ENCODE measurements at places on chromosomes 1 and 21.

GRCh38 chr1:31390071-31390470, 17.2 kb upstream of the FABP3 start:
- no peak for DNase-seq

GRCh38 chr1:182765391-182765790, 24.2 kb upstream of the NPL start:
- no peak for DNase-seq

GRCh38 chr1:170284512-170284911, 138.8 kb downstream of the NTMT2 start:
- no peak for DNase-seq

DNA sequence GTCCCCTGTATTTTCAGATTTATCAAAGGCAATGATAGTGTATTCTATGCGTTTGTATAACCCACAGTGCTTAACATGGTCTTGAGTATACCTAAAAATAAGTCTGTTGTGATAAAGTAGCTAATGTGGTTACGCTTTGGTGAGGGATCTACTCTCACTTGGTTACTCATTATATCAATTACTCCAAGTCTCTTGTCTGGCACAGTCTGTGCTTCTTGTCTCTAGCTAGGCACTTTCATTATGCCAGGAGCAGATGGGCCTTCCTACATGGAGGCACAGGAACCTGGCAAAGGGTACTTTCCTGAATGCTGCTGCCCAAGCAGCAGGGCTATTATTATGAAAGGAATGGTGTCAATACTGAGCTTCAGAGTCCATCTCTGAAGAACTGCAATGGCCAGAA, 4.2 kb upstream of the PTPN22 start:
- no peak for DNase-seq

GRCh38 chr1:165063181-165063965, 293.1 kb downstream of the LMX1A start:
- DNase-seq = no peak

DNA sequence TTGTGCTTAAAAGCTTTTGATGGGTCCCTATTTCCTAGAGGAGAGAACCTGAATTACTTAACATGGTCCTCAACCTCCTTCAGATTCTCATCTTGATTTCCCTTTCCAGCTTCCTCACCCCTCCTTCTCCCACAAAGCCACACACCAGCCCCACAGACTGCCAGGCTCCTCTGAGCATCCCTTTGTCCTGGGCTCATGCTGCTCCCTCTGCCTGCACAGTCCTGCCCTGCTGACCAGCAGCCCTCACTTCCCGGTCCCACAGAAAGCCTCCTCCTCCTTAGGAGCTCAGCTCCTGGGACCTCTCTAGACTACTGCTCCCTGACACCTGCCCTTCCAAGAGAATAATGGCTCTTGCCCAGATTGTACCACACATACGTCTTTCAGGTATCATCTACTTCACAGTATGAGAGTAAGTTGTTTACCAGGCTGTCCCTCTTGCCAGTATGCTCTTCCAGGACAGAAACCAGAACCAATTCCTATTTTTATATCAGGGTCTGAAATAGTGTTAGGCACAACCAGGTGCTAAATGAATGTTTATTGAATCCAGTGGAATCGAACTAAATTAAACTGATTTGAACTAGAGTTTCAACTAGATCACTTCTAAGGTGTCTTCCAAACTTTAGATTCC, 373.4 kb downstream of the LMX1A start:
- DNase-seq = no peak

GRCh38 chr21:18147678-18148077, 97.0 kb upstream of the CHODL start:
- no peak for DNase-seq

GRCh38 chr1:50666849-50667248, 243.6 kb upstream of the DMRTA2 start:
- no peak for DNase-seq

GRCh38 chr1:227544067-227545050, 19.0 kb upstream of the ZNF678 start:
- no peak for DNase-seq

DNA sequence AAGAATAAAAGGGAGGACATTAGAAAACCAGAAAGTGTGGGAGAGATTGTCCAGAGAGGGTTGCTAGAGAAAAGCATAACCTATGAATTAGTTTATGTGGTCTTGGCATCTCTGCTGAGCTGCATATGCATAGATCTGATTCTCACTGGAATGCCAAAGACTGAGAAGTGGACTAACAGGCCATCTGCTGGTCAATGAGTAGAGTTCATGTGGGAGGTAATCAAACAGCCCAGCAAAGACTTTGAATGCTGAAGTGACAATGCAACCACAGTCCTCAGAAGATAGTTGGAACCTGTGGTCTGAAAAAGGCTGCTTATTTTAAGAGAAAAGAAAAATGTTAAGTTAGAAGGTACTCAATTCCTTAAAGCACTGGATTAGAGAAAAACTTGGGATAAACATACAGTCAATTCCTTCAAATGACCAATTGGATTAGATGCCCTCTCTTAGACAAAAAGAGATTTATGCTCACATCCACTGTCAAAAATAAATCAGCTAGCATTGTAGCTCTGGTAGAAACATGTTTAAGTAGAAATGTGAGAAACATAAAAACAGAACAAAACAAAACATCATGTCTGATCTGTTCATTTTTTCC, 382.8 kb downstream of the AMY1C start:
- DNase-seq = no peak

- DNase-seq = no peak
Observed at GRCh38 chr1:207578796-207579435, 66.0 kb upstream of the CR1L start.

DNA sequence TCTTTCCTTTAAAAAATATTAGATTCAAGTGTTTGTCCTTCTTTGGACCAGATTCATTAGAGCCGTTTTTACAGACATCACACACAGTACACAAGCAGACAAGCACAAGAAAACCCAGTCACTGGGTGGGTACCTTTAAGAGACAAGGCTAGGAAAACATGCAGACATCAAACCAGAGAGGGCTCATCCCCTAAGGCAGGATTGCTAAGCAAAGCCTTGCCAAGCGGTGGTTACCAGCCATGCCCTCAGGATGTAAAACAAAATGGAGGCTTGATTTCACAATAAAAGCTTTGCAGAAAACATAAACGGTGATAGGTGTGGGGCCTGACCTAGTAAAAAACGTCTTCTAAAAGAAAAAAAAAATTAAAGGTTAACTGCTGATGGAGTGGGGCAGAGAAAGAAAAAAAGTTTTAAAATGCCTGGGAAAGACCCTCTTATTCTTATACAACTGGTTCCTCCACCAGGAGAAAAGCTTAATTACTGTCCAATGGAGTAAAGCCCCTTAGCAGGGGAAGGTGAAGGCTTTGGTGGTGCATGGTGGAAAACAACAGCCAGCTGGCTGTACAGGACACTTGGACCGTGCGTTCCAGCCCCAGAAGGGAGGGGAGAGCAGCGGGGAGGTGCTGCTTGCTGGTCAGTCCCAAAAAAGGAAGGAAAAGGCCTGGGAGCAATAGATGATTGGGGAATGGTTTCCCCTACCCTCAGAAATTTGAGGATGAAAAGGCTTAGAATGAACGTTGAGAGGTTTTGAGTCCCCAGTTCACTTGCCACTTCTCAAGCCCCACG, 30.4 kb upstream of the FMO1 start:
- DNase-seq = no peak

DNA sequence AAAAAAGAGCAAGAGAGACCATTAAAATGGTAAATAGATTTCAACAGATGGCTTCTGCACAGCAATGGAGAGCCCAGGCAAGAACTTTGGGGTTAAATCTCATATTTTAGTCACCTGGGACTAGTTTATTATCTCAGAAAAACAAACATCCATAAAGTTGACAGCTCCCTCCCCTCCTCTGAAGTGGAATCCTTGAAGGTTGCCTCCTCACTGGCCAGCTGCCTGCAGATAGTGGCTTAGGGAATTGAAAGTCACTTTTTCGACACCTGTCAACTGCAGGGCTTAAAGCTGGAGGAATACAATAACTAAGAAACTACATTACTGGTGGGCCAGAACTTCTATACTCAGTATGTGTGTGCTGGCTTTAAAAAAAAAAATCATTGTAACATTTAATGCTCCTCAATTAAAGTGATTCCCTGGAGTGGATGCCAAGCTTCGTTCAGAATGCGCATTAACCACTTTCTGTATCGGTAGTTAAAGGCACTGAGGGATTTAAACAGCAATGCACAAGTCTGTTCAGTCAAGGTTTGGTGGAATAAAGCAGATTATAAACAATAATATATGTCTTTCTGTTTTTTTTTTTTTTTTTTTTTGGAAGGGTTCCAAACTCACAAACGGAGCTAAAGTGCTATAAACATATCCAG, 52.5 kb downstream of the LHX4 start:
- no peak for DNase-seq

DNA sequence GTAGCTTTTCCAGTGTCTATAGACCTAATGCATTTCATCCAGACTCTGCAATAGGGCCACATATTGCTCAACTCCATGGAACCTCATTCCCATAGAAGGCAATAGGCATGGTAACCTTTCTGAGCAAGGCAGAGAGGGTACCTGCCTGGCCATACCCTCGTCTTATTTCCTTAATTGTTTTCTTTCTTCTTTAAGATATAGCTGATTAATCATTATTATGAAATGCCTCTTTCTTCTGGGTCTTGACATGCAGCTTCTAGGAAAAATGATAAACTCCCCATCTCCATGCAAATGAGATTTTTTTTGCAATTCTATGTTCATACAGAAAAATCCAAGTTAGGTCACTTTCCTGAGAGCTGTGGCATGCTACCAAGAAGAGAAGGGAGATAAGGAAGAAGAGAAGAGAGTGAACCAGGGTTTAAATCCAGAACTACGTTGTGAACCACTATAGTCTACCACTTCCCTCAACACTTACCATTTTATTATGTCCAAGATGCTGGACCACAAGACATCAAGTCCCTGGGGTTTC, 33.0 kb upstream of the IL20 start:
- DNase-seq = no peak

DNA sequence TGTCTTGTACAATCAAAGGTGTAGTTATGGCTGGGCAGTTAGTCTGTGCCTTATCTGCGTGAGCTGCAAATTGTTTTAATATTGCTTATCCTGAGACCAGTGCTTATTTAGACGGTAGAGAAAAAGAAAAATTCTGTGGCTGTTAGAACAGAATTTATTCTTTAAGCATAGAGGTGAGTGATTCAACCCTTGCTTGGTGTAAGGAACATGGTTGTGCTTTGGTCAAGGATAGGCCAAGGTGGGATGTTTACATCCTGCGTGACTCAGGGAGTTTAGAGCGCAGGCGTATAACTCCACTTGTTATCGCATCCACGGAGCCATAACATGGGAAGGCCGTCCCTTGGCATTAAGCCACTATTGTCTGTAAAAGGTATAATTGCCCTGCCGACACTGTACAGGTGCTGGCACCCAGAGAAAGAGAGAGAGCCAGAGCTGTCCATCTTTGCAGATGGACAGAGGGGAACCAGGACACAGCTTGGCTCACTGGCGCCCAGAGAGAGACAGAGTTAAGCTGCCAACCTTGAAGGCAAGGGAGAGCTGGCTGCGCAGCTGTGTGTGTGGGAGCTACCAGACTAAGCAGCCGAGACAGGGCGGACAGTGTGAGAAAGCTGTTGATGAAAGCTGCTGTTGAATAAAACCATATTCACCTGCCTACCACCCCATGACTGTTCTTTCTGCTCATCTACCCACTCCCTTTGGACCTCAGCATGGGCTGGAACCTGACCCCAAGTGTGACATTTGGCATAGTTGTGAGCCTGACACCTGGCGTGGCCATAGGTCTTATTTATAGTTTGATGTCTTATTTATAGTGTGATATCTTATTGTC, 200.4 kb downstream of the DYRK1A start:
- no peak for DNase-seq

DNA sequence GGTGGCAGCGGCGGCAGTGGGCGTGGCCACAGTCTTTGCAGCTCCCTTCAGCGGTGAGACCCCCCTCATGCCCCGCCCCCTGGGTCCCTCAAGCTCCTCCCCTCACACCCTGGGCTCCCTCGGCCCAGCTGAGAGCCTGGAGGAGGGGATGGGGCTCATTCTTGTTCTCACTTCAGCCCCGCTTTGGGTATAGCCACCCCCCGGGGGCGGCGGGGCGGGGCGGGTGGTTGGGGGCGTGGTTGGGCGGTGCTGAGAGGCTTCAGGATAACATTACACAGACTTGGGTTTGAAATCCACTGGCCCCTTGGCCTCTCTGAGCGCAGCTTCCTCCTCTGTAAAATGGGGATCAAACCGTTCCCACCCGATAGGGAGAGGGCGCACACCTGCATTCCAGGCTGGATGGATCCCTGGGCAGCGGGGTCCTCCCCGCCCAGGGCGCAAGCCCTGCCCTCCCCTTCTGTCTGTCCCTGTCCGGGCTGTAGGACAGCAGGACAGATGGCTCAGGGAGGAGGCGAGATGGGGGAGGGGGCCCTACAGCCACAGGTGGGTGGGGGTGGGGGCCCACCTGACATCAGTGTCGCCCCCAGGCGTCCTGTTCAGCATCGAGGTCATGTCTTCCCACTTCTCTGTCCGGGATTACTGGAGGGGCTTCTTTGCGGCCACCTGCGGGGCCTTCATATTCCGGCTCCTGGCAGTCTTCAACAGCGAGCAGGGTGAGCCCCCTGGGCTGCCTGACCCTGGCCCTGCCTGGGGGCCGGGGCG, 5.1 kb downstream of the CLCNKA start:
- peak; percentile 27 for DNase-seq

DNA sequence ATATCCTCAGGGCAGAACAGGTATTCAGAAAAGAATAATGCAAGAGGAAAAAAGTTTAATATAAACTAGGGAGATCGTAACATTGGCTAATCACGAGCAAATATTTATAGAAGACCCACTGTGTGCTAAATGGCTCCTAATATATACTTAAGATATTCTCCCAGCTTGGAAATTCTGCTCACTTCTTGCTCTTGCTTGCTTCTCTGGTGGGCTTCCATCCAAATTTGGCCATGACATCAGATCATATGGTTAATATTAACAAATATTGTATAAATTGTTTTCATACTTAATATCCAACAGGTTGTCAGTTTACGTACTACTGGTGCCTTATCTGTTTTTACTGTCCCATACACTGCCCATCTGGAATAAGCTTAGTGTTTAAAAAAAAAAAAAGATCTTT, 1.1 kb downstream of the COX20 start:
- peak; percentile 11 for DNase-seq

- DNase-seq = no peak
Observed at GRCh38 chr1:167791281-167792187, 69.8 kb downstream of the MPZL1 start.

DNA sequence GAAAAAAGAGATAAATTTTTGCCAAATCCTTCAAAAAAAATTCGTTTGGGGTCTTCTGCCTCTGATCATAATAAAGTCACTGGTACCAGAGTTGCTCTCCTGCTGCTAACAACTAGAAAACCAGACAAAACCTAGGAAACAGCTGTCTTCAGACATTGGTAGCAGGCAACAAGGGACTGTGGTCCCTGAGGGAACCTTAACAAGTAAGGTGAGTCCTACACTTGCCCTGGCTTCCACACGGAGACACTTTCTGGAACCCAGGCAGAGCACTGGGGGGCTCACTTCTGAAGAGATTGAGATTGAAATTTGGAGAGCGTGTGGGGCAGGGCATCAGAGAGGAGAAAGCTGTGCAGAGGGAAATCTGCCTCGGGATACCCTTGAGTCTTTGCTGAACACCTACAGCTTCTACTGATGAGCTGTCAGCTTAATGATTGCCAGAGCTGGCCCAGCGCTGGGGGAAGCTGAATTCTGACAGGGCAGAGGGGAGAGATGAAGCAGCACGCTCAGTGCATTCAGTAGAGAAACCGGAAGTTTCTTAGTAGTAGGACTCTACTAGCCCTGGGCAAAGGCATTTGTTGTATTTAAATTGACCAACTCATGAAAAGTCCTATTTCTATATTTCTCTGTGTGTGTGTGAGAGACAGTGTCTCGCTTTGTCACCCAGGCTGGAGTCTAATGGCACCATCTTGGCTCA, 18.5 kb upstream of the FAM89A start:
- DNase-seq = no peak
